ENCODE measurements at places on chromosomes 16 and 17. TPM values are rescaled to one million over a fixed set of nuclear protein-coding genes. Genes with fewer than 3 reads are reported as not detected.
A peak's percentile ranks its signal among the peaks of the same experiment; 100 is the strongest.

- no peak overlapping the region for H3K27ac ChIP-seq
- no peaks in the 10 kb centered on the region for H3K27me3 ChIP-seq
- H3K4me3 ChIP-seq: no peak overlapping the region
- no peaks in the 10 kb centered on the region for H3K36me3 ChIP-seq
Observed at GRCh38 chr17:29103341-29103740, 60.4 kb downstream of the PIPOX start.

- H3K4me3 ChIP-seq: no peak overlapping the region
- peaks cover 33% of the 10 kb centered on the region for H3K4me1 ChIP-seq
- peak; percentile 81 for DNase-seq
- H3K36me3 ChIP-seq: no peaks in the 10 kb centered on the region
- H3K27me3 ChIP-seq: no peaks in the 10 kb centered on the region
- peak overlapping the region; percentile 17 for H3K27ac ChIP-seq
Observed at GRCh38 chr16:4293822-4294457, 21.1 kb upstream of the TFAP4 start.

Gene CCL23
- not detected for total RNA-seq

Gene SOX9
- total RNA-seq: 33.8 TPM

DNA sequence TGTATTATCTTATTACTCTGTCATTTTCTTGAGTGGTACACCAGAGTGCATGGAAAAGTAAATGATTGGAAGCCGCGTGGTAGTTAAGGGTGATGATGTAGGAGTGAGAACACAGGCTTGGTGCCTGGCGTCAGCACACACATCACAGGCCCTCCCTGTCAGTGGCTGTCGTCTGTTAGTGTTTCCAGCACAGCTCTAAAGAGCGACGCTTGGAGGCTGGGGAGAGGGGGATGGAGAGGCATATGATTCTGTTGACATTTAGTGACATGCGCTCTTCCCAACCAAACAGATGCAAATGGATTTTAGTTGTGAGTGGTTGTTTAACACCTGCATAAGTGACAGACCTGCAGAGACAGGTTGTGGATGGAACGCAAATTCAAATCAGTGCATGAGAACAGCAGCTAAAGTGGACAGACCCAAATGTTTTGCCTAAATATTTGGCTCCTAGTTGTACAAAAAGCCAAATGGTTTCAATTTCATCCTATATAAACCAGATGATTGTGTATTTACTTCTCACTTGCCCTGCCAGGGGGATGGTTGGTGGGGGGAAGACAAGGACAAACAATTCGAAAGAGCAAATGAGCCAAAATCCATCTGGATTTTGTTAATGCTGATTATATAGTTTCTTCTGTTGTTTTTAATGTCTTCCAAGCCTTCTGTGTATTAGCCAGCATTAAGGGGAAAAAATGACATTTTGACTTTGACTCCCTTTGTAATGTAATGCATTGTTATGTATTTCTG, 222.3 kb downstream of the WWOX start:
- DNase-seq: no peak
- no peaks in the 10 kb centered on the region for H3K4me1 ChIP-seq
- H3K27me3 ChIP-seq: no peaks in the 10 kb centered on the region
- H3K36me3 ChIP-seq: no peaks in the 10 kb centered on the region
- H3K4me3 ChIP-seq: no peak overlapping the region
- H3K27ac ChIP-seq: no peak overlapping the region

DNA sequence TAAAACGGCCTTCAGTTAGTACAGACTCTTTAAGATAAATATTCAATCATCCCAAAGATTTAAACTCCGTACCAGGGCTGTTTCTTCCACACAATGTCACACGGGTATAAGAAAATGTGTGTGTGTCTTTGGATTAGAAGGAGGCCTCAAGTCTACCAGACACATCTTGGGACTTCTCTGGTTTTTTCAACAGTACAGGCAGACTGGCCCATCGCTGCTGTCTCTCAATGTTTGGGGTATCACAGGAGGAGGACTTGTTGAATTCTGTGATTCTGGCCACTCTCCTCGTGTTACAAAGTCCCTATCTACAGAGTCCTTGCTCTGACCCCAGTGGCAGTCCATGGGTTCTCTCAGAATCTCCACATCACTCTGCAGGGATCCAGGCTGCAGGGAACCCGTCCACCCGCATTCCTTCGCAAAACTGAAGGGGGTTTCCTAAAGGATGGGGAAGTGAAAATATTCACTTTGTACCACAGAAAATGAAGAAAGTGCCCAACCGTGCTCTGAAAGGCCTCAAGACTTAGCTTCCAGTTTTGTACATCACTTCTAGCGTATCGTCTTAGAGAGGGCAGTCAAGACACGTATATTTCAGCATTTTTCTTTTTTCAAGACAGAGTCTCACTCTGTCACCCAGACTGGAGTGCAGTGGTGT, 373.2 kb downstream of the NPIPA8 start:
- no peak overlapping the region for H3K4me3 ChIP-seq
- no peak for DNase-seq

DNA sequence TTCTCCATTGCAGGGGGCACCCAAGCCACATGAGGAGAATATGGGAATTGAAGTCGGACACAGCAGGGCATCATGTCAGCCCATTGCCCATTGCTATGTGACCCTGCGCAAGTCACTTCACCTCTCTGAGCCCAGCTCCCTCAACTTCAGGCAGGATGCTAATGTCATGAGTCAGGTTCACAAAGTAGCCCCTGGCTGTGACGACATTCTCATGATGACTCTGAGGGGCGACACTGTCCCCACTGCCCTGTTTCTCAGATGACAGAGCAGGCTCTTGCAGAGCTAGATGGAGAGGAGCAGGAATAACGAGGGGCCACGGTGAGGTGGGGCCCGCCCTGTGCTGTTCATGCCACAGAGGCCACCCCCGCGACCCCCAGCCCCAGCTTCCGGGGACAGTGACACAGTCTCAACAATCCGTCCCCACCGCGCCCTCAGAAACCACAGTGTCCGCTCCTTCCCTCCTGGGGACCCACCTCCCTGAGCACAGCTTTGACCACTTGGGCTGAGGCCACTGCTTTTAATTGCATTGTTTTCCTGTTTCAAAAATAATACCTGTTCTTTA, 13.2 kb upstream of the ZNF469 start:
- no peak overlapping the region for H3K4me3 ChIP-seq
- no peak for DNase-seq
- no peaks in the 10 kb centered on the region for H3K4me1 ChIP-seq
- no peak overlapping the region for H3K27ac ChIP-seq
- no peaks in the 10 kb centered on the region for H3K36me3 ChIP-seq

Gene CCL1
- total RNA-seq: not detected

DNA sequence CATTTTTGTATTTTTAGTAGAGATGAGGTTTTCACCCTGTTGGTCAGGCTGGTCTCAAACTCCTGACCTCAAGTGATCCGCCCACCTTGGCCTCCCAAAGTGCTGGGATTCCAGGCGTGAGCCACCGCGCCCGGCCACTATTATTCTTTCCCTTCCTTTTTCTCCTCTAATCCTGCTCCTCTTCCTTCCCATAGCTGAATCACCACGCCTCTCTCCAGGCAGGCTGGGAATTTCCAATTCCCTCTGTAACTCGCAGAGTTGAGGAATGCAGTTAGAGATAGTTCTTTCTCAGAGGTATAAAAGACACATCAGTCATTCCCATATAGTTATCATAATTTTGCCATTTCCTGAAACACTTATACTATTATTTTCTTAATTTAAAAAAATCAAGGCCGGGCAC, 11.2 kb downstream of the METTL16 start:
- DNase-seq: peak; percentile 6
- H3K4me3 ChIP-seq: no peak overlapping the region
- H3K4me1 ChIP-seq: no peaks in the 10 kb centered on the region
- no peak overlapping the region for H3K27ac ChIP-seq
- no peaks in the 10 kb centered on the region for H3K36me3 ChIP-seq

DNA sequence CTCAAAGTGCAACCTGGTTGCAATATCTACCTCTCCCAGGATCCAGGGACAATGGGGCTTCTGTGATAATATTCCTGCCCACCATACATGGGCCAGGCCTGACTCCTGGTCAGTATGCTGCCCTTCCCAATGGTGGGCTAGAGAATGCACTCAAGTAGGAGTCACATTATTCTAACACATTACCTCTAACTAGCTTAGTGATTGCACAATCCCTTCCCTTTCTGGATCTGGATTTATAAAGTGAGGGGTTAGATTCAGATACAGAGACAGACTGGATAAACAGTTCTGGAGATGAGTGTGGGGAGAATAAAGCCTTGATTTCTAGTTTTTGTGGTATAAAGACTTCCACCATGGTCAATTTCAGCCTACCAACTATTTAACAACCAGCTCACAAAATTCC, 33.0 kb downstream of the LYRM1 start:
- no peaks in the 10 kb centered on the region for H3K4me1 ChIP-seq
- H3K36me3 ChIP-seq: no peaks in the 10 kb centered on the region
- no peak for DNase-seq
- no peak overlapping the region for H3K4me3 ChIP-seq
- no peak overlapping the region for H3K27ac ChIP-seq

Gene PRR35
- total RNA-seq: 0.09 TPM

Gene ALOX12B
- not detected for total RNA-seq

- no peak overlapping the region for H3K27ac ChIP-seq
- H3K36me3 ChIP-seq: no peaks in the 10 kb centered on the region
- peaks cover 21% of the 10 kb centered on the region for H3K27me3 ChIP-seq
- H3K4me3 ChIP-seq: no peak overlapping the region
- H3K4me1 ChIP-seq: no peaks in the 10 kb centered on the region
- DNase-seq: no peak
Observed at GRCh38 chr17:48155889-48156611, 48.5 kb downstream of the SNX11 start.

Gene AIPL1
- total RNA-seq: not detected

Gene OR3A3
- total RNA-seq: not detected

Gene HLF
- total RNA-seq: 0.07 TPM

GRCh38 chr16:85568519-85568918, 44.6 kb upstream of the GSE1 start:
- H3K4me1 ChIP-seq: peaks cover 26% of the 10 kb centered on the region
- H3K36me3 ChIP-seq: no peaks in the 10 kb centered on the region
- H3K4me3 ChIP-seq: no peak overlapping the region
- DNase-seq: no peak

Gene CA10
- not detected for total RNA-seq

GRCh38 chr16:4366016-4366415, 5.6 kb upstream of the VASN start:
- DNase-seq: no peak
- no peaks in the 10 kb centered on the region for H3K27me3 ChIP-seq
- no peak overlapping the region for H3K4me3 ChIP-seq
- H3K36me3 ChIP-seq: no peaks in the 10 kb centered on the region

DNA sequence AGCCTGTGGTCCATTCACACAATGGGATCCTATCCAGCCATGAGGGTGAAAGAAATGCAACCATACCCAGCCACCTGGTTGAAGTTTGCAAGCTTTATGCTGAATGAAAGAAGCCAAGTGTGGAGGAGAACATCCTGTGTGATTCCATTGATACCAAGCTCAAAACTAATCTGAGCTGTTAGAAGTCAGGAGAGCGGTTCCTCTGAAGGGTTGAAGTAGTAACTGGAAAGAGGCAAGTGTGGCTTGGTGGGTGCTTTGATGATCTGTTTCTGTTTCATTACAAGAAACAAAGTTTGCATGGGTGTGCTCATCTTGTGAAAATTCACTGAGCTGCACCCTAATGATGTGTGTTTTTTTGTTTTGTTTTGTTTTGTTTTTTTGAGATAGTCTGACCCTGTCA, 99.4 kb downstream of the SALL1 start:
- no peak overlapping the region for H3K4me3 ChIP-seq
- no peak for DNase-seq
- no peaks in the 10 kb centered on the region for H3K36me3 ChIP-seq
- H3K27ac ChIP-seq: no peak overlapping the region
- no peaks in the 10 kb centered on the region for H3K27me3 ChIP-seq
- peaks cover 4% of the 10 kb centered on the region for H3K4me1 ChIP-seq

- no peaks in the 10 kb centered on the region for H3K36me3 ChIP-seq
- no peak overlapping the region for H3K4me3 ChIP-seq
- no peaks in the 10 kb centered on the region for H3K27me3 ChIP-seq
- no peak overlapping the region for H3K27ac ChIP-seq
- no peak for DNase-seq
Observed at GRCh38 chr17:10836145-10836544, 1.7 kb downstream of the PIRT start.

DNA sequence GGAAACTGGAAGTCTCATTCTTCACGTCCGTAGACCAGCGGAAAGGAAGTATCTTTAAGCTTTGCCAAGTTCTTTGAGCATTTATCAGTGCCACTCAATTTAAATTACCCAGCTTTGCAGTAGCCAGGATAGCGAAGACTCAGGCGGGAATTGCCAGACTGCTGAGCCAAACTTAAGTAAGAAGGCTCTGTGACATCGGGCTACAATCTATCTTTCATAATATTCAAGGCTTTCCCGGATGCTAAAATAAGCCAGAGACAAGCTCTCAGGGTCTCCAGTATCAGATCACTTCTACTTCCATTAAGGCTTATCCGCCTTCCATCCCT, 436 bp upstream of the BRIP1 start:
- H3K4me3 ChIP-seq: peak overlapping the region; percentile 97
- peaks cover 11% of the 10 kb centered on the region for H3K4me1 ChIP-seq
- H3K27me3 ChIP-seq: no peaks in the 10 kb centered on the region
- H3K27ac ChIP-seq: peak overlapping the region; percentile 91

Data from astrocyte (in vitro differentiated cells and primary cell).